ENCODE measurements at places on chromosomes 11 and 22.

GRCh38 chr11:115300660-115301428 is 203.4 kb downstream of the CADM1 start:
- no peak for DNase-seq

DNA sequence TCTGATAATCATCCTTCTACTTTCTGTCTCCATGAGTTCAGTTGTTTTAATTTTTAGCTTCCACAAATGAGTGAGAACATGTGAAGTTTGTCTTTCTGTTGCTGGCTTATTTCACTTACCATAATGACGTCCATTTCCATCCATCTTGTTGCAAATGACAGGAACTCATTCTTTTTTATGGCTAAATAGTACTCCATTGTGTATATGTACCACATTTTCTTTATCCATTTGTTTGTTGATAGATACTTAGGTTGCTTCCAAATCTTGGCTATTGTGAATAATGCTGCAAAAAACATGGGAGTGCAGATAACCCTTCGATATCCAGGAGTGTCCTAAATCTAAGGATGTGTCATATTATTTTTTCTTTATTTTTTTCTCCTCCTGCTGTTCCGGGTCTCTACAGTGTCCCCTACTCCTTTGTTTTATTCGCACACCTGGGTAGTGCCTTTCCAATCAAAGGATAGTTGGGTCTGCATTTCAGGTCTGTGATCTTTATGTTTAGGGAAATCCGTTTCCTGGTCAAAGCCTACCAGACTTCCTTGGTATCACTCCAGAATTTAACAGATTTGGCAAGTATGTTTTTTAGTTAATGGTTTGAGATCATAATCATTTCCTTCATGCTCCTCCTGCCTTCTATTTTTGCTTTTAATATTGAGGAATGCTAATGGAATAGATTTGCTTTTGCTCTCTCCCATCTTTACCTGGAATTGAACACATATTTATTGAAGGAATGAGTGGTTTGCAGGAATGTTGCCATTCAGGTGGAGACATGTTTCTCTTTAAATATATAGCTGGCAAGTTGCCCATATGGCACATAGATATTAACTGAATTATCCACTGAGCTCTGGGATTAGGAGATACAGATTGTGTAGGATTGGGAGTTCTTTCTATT is 53.7 kb downstream of the ARHGEF12 start:
- no peak for DNase-seq

- no peak for DNase-seq
These were observed 44.0 kb upstream of the SLC1A2 start for GRCh38 chr11:35463331-35463751.

DNA sequence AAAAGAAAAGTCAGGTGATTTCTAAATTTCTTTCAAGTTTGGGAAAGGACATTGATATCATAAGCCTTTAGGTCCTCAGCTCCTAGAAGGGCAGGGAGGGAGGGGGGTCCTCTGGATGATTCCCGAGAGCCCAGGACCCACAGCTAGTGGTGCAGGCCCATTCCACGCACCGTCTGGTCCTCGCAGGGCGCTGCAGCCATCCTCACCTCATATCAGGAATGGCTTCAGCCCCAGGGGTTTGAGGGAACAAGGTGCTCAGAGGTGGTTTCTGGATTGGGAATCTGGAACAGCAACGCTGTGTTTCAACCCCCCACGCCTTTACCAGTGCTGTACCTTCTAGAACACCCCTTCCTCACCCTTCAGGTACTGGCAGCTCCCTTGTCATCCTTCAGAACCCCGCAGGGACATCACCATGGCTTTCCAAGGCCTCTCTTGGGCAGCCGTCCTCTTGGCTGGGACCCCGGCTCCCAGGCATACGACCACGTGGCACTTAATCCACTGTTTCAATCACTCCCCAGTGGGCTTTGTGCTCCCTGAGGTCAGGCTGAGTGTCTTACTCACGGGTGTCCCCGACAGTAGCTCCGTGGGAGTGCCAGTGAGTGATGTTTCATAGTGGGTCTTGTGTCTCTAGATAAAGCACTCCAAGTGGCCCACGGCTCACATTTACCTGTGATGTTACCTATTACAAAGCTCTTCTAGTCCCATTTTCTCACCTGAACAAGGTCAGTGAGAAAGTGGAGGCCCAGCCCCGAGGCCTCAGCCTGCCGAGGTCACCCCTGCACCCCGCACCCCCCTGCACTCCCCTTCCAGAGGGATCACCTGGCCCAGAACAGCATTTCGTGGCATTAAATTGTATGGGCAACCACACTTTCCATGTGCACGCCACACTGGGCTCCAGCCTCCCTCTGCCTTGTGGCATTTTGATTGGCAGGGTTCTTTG is 93.9 kb downstream of the MORC2 start:
- no peak for DNase-seq

- no peak for DNase-seq
These were observed 18.2 kb downstream of the LIMK2 start for GRCh38 chr22:31230155-31230870.

DNA sequence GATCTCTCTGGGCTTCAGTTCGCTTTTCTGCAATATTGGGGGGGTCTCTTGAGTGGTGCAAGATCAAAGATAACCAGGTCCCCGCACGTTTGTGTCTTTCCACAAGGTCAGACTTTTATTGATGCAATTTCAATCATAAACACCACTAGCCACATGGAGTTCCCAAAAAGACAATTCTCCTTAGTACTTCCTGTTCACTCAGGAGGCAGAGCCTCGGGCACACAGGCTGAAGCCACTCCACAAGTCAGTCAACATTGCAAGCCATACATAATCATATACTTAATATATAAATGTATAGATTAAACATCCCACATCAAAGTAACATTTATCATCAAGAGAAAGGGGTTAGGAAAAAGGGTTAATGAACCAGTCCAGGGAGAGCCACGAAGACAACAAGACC is 12.0 kb downstream of the ST14 start:
- DNase-seq = no peak

DNA sequence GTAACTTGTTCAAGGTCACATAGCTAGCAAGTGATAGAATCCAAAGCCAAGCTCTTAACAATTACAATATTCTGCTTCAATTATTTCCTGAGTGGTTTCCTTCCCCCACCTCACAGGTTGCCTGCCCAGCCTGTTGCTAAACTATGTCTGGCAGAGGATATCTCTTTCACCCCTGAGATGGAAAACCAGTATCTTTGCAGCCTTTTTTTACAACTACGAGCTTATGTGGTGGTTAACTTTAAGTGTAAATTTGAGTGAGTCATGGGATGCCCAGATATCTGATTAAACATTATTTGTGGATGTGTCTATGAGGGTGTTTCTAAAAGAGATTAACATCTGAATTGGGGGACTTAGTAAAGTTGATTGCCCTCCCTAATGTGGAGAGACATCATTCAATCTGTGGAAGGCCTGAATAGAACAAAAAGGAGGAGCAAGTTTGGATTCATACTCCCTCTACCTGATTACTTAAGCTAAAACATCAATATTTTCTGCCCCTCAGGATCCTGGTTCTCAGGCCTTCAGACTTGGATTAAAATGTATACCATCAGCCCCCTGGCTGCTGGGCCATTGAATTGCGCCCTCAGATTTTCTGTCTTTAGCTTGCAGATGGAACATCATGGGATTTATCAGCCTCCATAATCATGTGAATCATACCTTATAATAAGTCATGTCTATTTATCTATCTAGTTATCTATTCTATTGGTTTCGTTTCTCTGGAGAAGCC is 911.9 kb downstream of the METTL15 start:
- peak; percentile 78 for DNase-seq

DNA sequence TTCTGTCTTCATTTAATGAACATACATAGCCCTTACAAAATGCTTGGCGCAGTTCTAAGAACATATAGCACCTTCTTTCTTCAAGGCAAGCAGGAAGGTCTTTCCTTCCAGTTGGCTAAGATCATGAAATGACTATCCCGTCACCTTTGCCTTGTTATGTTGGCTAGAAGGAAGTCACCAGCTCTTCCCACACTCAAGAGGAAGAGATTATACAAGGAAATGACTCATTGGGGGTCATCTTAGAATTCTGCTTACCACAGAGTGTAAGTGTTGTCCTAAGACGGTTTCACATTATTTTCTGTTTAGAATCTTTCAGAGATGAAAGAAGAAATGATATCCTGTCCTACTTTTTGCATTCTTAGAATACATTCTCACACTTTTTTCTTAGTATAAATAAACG is 808.0 kb upstream of the LUZP2 start:
- peak; percentile 63 for DNase-seq

- no peak for DNase-seq
These were observed 160.5 kb downstream of the CSNK2A3 start for GRCh38 chr11:11192541-11192940.

- DNase-seq = no peak
These were observed 80.7 kb downstream of the PKNOX2 start for GRCh38 chr11:125245299-125245698.

DNA sequence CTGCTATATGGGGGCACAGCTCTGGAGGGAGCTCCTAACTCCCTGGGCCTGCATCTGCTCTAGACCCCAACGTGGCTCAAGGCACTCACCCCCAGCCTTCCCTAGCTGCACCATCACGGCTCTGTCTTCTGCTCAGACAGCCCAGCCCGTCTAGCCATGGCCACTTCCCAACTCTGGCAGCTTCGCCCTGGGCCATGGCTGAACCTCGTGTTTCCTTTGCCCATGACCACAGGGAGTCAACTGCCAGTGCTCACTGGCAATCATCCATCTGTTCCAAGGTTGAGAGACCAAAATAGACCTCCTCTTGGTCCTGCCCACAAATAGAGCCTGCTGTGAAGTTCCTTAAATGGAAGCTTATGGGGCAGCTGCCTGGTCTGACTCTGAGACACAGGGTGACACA is 5.4 kb downstream of the LMO1 start:
- DNase-seq = no peak

DNA sequence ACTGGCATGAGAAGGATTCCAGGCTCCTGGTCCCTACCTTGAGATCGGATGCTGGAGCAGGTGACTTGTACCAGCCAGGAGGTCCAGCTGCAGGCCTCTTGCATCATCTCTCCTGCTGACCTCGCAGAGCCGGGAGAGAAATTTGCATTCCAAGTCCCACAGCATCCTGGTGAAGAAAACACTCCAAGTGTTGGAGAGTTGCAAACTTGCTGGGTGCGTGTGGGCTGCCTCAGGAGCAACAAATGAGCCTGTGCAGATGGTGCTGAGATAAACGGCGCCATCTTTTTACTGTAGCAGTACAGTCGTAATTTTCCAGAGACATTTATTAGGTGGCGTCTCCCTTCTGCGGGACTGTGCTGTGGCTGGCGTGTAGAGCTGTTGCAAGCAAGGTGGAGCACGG is 32.1 kb upstream of the ZBTB16 start:
- no peak for DNase-seq

- DNase-seq = peak; percentile 28
These were observed 1.2 kb downstream of the DGCR2 start for GRCh38 chr22:19120829-19121630.

DNA sequence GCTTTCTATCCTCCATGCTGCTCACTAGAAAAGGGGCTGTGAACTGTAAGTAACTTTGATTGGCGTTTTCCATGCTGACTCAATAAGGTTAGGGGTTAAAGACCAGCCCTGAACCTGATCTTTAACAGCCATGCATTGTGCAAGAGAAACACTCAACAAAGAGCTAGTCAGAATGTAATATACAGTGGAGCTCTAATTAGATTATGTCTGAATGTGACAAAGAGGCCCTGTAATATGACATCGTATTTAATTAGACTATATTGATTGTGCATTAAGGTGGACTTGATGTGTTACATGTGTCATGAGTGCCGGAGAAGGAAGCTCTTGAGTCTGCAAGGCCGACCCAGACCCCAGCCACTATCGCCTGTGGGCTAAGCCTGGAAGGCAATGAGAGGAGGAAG is 70.5 kb downstream of the PKNOX2 start:
- no peak for DNase-seq

DNA sequence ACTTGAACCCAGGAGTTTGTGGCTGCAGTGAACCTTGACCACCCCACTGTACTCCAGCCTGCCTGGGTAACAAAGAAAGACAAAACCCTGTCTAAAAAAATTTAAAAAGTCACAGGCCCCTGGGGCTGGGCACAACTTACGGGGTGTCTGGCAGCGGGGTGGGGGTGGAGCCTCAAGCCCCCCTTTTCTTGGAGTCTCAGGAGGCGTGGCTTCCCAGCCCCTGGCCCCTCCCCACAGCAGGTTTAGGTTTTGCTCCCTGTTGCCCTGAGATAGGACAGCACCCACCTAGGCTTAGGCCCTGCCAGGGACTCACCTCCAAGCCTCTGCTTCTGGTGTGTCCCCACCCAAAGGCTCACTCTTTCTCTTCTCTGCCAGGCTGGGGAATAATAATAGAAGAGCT is 22.4 kb downstream of the MGAT3 start:
- DNase-seq = no peak

- DNase-seq = no peak
These were observed 326.7 kb upstream of the NCAM1 start for GRCh38 chr11:112634551-112634950.

DNA sequence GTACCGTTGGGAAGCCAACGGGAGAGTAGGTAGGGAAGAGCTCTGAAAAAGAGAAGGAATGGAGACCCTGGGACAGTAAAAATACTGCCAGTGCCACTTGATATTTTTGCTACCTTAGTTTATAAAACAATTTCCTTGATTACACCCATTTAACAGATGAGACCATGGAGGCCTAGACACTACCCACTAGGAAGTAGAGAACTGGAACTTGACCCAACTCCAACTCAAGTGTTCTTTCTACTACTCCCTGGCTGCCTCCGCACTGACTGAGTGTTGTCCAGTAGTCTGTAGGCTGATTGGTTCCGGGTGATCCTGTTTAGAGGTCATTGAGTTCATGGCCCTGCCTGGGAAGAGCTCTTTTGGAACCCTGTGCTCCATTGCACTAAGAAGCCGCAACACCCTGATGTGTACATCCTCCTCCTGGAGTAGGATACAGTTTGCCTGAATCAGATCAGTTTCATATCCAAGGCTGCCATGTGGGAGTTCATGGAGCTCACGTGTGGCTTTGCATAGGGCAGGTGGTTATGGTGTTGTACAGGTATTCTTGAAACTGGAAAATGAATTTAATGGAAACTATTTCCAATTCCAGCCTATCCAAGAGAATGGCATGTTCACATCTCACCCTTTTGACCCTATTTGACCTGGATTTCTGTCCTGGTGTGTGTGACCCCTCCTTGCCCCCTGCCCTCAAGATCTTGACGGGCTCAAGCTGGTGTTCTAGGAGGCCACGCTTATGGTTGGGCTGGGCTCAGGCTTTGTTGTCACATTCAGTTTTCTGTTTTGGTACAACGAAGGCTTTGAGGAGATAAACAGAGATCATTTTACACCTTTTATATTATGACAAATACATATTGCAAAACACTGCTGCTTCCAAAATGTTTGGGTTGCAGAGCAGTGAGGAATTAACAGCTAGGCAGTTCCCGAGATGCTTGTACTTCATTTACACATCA is 102.2 kb upstream of the NNMT start:
- DNase-seq = no peak

Data from brain microvascular endothelial cell (primary cell).